ENCODE measurements at places on chromosomes 4 and X.

DNA sequence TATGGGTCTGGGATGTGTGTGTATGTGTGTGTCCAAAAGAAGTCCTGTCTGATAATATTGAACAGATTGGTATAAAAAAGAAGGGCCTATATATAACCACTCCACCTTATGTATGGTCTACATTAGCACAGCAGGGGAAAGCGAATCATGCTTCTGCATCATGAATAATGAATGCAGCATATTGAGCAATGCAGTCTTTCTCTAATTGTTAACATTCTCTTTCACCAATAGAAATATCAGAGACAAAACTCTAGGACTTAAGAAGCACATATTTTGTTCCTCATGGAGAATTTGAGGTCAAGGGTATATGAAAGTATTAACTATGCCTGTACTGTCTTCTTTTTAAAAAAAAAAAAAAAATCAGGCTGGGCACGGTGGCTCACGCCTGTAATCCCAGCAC, 264.3 kb upstream of the NOCT start:
- no peak overlapping the region for H3K4me3 ChIP-seq
- peaks cover 5% of the 10 kb centered on the region for H3K36me3 ChIP-seq
- H3K27me3 ChIP-seq, result peaks cover 1% of the 10 kb centered on the region
- H3K4me1 ChIP-seq, result no peaks in the 10 kb centered on the region
- H3K27ac ChIP-seq, result no peak overlapping the region
- DNase-seq, result no peak

DNA sequence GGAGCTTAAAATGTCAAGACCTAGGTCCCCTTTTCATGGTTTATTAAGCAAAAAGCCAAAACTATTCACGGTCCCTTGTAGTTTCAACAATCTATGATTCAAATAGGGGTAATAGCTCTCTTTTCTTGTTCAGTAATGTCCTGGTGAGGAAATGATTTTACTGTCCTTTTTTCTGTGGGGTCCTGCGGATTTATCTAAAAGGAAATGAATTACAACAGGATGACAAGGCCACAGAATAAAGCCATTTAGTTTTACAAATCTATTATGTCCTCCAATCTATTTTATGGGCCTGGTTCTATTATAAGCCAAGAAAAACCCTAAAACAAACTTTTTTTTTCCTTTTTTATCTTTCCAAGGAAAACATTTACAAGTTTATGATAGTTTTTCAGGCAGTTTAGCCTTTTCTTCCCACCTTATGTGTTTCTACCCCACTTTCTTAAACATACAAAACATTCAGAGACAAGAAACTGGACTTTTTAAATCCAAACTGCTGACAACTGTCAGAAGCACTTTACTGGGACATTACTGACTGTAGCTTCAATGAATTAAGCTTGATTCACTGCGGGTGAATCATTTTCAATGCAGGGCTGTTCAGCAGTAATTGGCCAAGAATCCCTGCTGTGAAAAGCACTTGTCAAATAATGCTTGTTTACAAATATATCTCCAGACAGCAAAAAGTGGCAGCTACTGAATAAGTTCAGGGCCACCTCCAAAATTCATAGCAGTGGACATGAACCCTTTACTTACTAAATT, 4.3 kb downstream of the EPHA5 start:
- H3K36me3 ChIP-seq, result no peaks in the 10 kb centered on the region
- H3K27ac ChIP-seq, result no peak overlapping the region
- no peak for DNase-seq
- H3K4me1 ChIP-seq, result no peaks in the 10 kb centered on the region
- no peak overlapping the region for H3K4me3 ChIP-seq

GRCh38 chr4:176230836-176231235, 35.5 kb upstream of the SPATA4 start:
- H3K4me3 ChIP-seq, result no peak overlapping the region
- no peak for DNase-seq
- peaks cover 3% of the 10 kb centered on the region for H3K27me3 ChIP-seq
- H3K27ac ChIP-seq, result no peak overlapping the region

- no peak for DNase-seq
- H3K4me1 ChIP-seq, result no peaks in the 10 kb centered on the region
- peaks cover 7% of the 10 kb centered on the region for H3K27me3 ChIP-seq
- H3K27ac ChIP-seq, result no peak overlapping the region
Measured at GRCh38 chr4:179017581-179017980, 1575.3 kb upstream of the AGA start.

GRCh38 chrX:103477496-103477895, 41.8 kb downstream of the RAB40A start:
- H3K4me3 ChIP-seq, result no peak overlapping the region
- H3K4me1 ChIP-seq, result no peaks in the 10 kb centered on the region
- no peaks in the 10 kb centered on the region for H3K36me3 ChIP-seq
- DNase-seq, result no peak
- no peak overlapping the region for H3K27ac ChIP-seq

GRCh38 chr4:112889619-112890527, 159.6 kb upstream of the ANK2 start:
- no peaks in the 10 kb centered on the region for H3K27me3 ChIP-seq
- no peak for DNase-seq
- no peak overlapping the region for H3K4me3 ChIP-seq
- H3K4me1 ChIP-seq, result no peaks in the 10 kb centered on the region

DNA sequence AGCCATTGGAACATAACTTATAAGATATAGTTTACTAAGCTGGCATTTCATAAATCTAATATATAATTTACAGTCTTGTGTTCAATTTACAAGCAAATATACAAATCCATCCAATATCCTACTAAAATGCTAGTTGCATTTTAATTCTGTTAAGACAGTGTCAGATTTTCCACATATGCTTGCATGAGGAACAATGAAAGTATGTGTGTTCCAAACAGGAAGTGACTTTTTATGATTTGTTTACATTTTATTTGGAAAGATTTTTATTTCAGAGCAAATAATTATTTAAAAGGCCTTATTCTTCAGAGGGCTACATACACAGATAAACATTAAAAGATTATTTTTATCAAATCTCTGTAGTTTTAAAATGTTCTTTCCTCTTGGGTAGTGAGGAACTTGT, 130.1 kb downstream of the KLHL34 start:
- H3K4me3 ChIP-seq, result no peak overlapping the region

- no peak for DNase-seq
- H3K36me3 ChIP-seq, result no peaks in the 10 kb centered on the region
- no peak overlapping the region for H3K4me3 ChIP-seq
- H3K4me1 ChIP-seq, result no peaks in the 10 kb centered on the region
- H3K27ac ChIP-seq, result no peak overlapping the region
- H3K27me3 ChIP-seq, result peaks cover 4% of the 10 kb centered on the region
Measured at GRCh38 chr4:183783991-183784553, 121.0 kb upstream of the STOX2 start.

- H3K36me3 ChIP-seq, result no peaks in the 10 kb centered on the region
- H3K4me1 ChIP-seq, result no peaks in the 10 kb centered on the region
- no peak overlapping the region for H3K27ac ChIP-seq
- DNase-seq, result no peak
Measured at GRCh38 chr4:40185830-40186664, 10.8 kb upstream of the RHOH start.

DNA sequence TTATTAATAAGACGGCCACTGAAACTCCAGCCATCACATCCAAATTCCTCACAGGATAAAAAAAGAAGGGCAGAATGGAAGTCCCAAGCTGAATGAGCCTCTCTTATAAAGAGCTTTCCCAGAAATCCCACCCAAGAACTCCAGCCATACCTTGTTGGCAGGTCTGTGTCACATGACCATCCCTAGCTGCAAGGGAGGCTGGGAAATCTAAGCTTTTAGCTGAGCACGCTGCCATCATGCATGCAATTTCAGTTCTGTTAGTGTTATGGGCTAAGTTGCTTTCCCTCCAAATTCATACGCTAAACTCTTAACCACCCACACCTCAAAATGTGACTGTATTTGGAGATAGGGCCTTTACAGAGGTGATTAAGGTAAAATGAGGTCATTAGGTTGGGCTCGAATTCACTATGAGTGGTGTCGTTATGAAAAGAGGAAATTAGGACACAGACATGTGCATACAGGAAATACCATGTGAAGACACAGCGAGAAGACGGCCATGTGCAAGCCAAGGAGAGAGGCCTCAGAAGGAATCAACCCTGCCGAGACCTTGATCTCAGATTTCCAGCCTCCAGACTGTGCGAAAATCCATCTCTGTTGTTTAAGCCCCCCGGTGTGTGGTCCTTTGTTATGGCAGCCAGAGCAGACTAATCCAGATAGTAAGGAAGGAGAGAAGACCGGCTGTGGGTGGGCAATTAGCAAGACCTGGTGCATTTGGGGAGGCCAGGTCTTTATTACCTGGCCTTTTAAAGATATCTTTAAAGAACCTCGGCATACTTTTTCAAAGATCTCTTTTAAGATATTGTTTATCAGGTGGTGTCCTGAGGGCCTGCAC, 317.6 kb downstream of the BCOR start:
- H3K36me3 ChIP-seq, result no peaks in the 10 kb centered on the region
- peaks cover 2% of the 10 kb centered on the region for H3K27me3 ChIP-seq
- H3K4me1 ChIP-seq, result no peaks in the 10 kb centered on the region

- peaks cover 45% of the 10 kb centered on the region for H3K4me1 ChIP-seq
- peaks cover 12% of the 10 kb centered on the region for H3K27me3 ChIP-seq
- H3K4me3 ChIP-seq, result no peak overlapping the region
- peak overlapping the region; percentile 77 for H3K27ac ChIP-seq
- DNase-seq, result no peak
Measured at GRCh38 chr4:39348371-39349315, 17.5 kb downstream of the RFC1 start.

- no peak overlapping the region for H3K4me3 ChIP-seq
- no peaks in the 10 kb centered on the region for H3K36me3 ChIP-seq
- DNase-seq, result no peak
- H3K27me3 ChIP-seq, result no peaks in the 10 kb centered on the region
- no peak overlapping the region for H3K27ac ChIP-seq
Measured at GRCh38 chr4:114017120-114017917, 37.9 kb upstream of the ARSJ start.

DNA sequence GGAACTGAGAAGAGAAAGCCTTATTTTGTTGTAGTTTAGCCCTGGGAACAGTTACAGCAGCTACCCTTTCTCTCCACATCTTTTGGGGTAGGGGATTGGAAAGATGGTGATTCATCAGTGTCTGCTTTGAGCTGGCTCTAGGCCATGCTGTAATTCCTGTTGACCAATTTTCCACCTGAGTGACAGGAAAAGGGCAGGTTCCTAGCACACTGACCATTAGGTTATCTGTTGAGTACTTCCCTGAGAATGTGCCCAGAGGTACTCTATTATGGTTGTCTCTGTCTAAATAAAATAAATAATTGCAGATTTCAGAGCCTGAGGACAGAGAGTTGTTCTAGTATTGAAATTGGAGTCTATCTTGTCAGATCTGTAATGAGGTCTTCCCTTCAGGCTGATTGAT, 109.0 kb downstream of the ENOX2 start:
- H3K4me3 ChIP-seq, result no peak overlapping the region
- no peak overlapping the region for H3K27ac ChIP-seq
- peaks cover 5% of the 10 kb centered on the region for H3K27me3 ChIP-seq

DNA sequence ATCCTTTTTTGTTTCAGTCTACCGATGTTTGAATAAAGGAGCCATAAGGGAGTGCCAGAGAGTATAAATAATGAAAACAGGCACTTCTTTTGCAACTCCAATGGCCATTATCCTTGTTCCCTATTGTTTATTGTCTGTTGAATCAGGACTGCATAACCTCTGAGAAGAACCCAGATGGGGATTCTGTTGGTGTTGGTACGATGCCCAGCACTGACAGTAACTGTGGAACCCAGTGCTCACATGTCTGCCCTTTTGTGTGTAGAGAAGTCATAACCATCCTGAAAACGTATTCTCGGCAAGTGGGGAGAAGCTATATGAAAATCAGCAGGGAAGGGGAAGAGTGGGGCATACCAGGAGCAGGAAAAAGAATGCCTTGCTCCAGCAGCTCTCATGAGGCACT, 195.1 kb upstream of the EDNRA start:
- DNase-seq, result no peak
- no peaks in the 10 kb centered on the region for H3K27me3 ChIP-seq
- H3K4me3 ChIP-seq, result no peak overlapping the region
- H3K4me1 ChIP-seq, result no peaks in the 10 kb centered on the region

DNA sequence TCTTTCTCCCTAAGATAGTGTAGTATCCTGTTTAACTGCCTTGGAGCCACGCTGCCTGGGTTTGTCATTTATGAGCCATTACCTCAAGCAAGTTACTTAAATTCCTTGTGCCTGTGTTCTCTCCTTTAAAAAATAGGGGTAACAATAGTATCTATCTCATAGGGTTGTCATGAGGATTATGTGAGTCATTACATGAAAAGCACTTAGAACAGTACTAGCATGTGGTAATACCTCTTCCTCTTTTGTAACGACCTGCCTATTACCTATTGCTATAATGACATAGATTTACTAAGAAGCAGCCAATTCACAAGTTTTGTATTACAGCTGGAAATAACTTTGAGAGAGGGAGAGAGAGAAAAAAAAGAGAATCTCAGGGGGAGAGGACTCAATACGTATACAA, 834.7 kb downstream of the RAPGEF2 start:
- no peak for DNase-seq
- no peak overlapping the region for H3K4me3 ChIP-seq
- H3K27me3 ChIP-seq, result no peaks in the 10 kb centered on the region
- no peaks in the 10 kb centered on the region for H3K4me1 ChIP-seq

DNA sequence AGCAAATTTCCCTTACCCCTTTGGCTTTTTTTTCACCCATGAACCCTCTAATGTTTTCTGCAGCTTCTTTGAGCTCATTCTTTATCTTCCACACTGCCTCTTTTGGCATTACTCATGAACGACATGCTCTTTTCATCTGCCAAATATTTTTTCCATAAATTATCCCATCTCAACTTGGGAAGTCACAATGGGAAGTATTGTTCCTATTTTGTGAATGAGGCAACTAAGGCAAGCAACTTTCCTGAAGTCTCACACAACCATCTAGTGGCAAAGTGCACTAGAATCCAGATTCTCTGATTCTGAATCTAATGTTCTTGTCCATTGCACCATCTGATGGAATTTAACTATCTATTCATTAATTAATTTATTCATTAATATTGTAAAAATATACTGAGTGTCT, 625 bp downstream of the RTL9 start:
- no peaks in the 10 kb centered on the region for H3K4me1 ChIP-seq
- no peaks in the 10 kb centered on the region for H3K36me3 ChIP-seq
- no peak overlapping the region for H3K4me3 ChIP-seq
- H3K27ac ChIP-seq, result no peak overlapping the region

GRCh38 chrX:123450222-123450621, 266.1 kb downstream of the GRIA3 start:
- H3K27ac ChIP-seq, result no peak overlapping the region
- no peaks in the 10 kb centered on the region for H3K36me3 ChIP-seq
- no peak for DNase-seq
- H3K27me3 ChIP-seq, result peaks cover 7% of the 10 kb centered on the region

- no peak overlapping the region for H3K4me3 ChIP-seq
- no peaks in the 10 kb centered on the region for H3K27me3 ChIP-seq
Measured at GRCh38 chr4:173056710-173057109, 111.9 kb upstream of the GALNT7 start.

GRCh38 chrX:74656079-74656745, 41.8 kb upstream of the RLIM start:
- no peak overlapping the region for H3K27ac ChIP-seq
- peaks cover 13% of the 10 kb centered on the region for H3K27me3 ChIP-seq
- no peak overlapping the region for H3K4me3 ChIP-seq
- H3K4me1 ChIP-seq, result no peaks in the 10 kb centered on the region
- H3K36me3 ChIP-seq, result no peaks in the 10 kb centered on the region
